NCI-H345 (cell line): ENCODE measurements at places on chromosomes 6 and 20.

DNA sequence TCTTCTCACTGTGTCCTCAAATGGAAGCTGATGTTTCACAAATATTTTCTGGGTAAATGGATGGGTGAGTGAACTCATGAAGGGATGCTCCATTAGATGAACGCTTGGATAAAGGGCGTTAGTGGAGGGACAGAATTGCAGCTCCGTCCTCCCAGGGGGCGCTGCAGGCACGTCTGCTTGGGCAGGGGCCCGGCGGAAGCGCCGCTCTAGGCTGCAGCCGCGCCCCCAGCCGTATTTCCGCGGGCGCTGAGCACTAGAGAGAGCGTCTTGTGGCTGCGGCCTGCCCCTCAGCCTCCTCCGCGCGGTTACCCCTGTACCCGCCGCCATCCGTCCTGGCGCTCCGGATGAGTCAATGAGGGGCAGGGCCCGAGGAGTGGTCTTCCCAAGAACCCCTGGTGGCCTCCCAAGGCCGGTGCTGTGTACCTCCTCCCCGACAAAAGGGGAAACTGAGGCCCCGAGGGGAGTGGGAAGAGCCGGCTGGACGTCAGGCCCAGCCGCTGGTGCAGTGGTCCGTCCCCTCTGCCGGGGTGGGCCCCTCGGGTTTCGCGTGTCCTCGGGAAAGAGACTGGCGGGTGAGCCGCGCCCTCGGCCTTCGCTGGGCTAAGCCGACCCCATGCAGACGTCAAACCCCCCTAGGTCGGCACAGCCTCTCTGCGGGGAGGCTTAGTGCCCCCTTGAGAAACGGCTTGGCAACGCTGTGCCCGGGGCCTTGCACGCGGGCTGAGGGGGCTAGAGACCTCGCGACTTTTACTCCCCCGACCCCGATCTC, 11.5 kb upstream of the SNHG17 start:
- DNase-seq: peak; percentile 97

DNA sequence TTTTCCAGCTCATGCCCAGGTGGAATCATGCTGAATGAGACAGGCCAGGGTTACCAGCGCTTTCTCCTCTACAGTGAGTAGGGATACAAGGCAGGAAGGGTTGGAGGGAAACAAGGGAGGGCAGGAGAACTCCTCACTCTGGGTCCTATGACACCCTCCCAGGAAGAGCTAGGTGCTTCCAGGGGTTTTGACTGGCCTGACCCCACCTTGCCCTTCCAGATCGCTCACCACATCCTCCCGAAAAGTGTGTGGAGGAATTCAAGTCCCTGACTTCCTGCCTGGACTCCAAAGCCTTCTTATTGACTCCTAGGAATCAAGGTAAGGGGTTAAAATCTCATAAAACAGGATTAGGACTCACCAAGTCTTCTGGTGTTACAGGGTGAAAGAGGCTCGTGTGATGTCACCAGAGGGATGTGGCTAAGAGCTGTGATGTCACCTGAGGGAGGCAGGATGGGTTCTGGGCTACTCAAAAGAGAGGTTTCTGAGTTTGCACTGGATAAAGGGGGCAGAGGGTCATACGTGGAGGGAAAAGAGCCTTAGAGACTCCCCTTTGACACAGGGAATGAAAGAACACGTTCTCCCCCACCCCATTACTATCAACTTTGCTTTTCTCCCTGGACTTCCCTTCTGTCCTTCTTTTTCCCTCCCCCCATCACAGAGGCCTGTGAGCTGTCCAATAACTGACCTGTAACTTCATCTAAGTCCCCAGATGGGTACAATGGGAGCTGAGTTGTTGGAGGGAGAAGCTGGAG, 1.9 kb downstream of the APOM start:
- no peak for DNase-seq

- DNase-seq: no peak
These were observed 141.3 kb upstream of the ARG1 start for GRCh38 chr6:131431718-131432117.

- no peak for DNase-seq
These were observed 726.4 kb upstream of the SLC35B3 start for GRCh38 chr6:9161731-9162130.
